Foreskin fibroblast (primary cell): ENCODE measurements at places on chromosomes 6 and 20.

DNA sequence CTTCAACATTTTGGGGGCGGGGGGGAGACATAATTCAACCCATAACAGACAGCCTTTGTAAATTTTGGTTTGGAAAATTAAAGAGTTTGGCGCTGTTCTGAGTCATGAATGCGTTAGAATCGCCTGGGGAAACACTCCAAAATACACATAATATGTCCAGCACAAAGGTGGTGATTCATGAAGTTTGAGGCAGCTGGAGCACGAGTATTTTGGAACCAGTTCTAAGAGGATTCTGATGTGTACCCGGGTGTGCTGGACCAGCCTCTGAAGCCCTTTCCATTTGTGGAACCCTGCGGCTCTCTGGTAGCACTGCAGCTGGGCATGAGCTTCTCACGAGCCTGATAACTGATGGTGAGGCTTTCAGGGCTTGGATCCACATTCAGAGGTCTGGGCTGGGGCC lies 4.7 kb downstream of the GMPR start:
- no peak for DNase-seq

- peak; percentile 65 for DNase-seq
Observed at GRCh38 chr6:78599526-78599925, 267.8 kb upstream of the IRAK1BP1 start.

- DNase-seq: peak; percentile 81
Observed at GRCh38 chr20:15930311-15931305, 642.6 kb downstream of the KIF16B start.

- no peak for DNase-seq
Observed at GRCh38 chr6:123417535-123417934, 219.2 kb downstream of the TRDN start.

- no peak for DNase-seq
Observed at GRCh38 chr6:125693480-125693879, 56.0 kb upstream of the HEY2 start.

- peak; percentile 20 for DNase-seq
Observed at GRCh38 chr6:127855542-127856159, 45.2 kb downstream of the THEMIS start.

DNA sequence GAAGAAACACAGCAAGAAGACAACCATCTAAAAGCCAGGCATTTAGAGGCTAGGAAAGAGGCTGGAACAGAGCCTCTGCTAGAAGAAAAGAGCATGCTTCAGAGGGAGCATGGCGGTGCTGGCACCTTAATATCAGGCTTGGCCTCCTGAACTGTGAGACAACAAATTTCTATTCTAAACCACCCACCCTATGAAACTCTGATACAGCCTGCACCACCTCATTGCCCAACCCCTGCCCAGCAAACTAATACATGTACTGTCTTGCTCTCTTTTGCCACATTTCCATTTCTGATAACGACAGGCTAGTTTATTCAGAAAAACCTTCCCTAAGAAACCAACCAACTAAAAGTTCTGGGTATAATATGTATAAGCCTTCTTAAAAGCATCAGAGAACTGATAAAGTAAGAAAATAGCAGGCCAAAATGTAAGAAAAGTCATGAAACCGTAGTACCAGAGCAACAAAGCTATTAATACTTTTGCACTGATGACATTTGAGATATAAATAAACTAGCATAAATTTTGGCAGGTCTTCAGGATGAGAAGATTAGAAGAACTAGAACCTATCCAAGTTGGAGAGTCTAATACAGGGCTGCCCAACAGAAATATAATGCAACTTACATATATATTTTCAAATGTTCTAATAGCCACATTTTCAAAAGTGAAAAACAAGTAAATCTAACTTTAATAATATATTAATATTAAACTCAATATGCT lies 184.7 kb upstream of the HSF2 start:
- no peak for DNase-seq

- peak; percentile 16 for DNase-seq
Observed at GRCh38 chr6:17381424-17382147, 11.8 kb upstream of the CAP2 start.

GRCh38 chr6:19906171-19906570 lies 69.0 kb downstream of the ID4 start:
- DNase-seq: no peak

DNA sequence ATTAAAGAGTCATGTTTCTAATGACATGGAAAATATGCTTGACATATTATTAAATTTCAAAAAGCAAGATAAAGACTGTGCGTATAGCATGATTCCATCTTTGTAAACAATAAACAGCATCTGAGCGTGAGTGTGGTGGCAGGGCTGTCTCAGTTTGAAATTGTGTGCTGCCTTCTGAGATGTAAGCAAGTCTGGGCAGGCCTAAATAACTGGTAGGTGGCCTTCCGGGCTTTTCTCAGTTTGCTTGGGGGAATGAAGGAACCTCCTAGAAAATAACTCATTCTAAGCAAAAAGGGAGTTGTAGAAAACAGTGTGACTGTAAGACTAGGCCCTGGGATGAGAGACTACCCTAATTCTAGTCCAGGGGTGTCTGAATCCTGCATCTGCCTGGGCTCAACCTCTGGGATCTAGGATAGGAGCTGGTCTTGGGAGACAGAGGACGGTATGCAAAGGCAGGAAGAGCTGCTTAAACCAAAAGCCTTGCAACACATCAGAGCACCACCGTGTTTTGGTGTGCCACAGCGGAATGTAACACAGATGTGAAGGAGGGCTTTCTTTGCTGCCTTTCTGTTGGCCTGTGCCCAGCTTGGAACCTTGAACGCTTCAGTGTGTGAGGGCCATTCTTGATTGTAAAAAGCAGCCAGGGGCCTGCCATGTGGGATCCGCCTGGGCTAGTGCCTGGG lies 63.5 kb upstream of the L3MBTL3 start:
- DNase-seq: peak; percentile 11

DNA sequence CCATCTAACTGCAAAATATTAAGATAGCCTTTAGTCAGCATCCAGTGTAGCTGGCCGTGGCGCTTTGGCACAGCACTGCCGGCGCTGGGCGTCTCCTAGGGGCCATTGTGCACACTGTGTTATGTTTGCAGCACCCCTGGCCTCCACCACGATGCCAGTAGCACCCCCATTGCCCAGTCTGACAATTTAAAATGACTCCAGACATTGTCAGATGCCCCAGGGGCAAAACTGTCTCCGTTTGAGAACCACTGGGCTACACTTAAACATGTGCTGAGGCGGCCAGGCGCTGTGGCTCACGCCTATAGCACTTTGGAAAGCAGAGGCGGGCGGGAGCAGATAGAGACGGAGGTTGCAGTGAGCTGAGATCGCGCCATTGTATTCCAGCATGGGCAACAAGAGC lies 6.0 kb upstream of the MTG2 start:
- DNase-seq: no peak

DNA sequence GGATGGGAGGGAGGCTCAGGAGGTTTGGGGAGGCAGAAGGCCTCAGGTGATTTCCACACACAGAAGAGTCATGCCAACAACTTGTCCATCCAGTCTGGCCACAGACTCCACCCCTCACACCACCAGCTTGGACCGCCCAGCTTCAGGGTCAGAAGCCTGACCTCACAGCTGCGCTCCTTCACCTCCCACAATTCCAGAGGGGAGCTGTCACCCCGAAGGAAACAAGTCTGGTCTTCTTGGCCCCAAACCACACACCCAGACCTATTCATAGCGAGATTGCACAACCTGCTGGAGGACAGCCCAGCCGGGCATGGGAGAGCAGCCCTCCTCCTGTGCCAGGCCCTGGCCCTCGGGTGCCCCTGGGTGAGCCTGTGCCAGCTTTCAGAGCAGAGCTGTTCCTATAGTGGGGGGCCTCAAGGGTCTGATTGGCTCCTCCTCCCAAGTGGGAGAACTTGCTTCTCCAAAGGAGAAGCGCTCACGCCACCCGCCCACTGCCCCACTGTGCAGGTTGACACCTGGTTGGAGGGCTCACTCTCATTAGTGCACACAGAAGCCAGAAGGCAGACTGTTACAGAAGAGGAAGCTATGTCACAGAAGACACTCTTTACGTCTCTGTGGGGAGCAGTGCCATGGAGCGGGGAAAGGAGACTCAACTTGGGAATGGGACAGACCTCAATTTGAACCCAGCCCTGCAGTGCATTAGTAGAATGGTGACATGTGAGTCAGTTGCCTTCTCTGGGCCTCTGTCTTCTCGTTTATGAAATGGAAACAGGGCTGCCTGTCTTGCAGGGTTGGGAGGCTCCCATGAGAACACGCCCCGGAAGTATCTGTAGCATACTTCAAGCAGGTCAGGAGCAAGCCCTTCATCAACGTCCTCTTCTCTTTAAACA lies 128.8 kb downstream of the FOXO3 start:
- peak; percentile 98 for DNase-seq

GRCh38 chr6:128500749-128501600 lies 19.4 kb downstream of the PTPRK start:
- no peak for DNase-seq

GRCh38 chr20:41362748-41363140 lies 3.9 kb downstream of the EMILIN3 start:
- no peak for DNase-seq

DNA sequence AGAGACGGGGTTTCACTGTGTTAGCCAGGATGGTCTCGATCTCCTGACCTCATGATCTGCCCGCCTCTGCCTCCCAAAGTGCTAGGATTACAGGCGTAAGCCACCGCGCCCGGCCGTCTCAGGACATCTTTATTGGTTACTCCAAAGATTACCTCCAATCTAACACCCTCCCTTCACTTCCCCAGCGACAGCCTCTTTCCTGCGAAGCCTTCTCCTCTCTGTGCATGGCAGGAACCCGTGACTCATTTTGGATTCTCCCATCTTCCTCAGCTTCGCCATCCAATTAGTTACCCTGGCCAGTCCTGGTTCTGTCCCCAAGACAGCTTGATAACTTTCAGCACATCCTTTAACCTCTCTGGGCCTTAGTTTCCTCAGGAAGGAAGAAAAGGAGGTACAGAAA lies 51.3 kb upstream of the TOX2 start:
- no peak for DNase-seq

- DNase-seq: no peak
Observed at GRCh38 chr6:102631921-102632320, 1238.4 kb downstream of the GRIK2 start.

- no peak for DNase-seq
Observed at GRCh38 chr20:32052778-32053362, 828 bp downstream of the HCK start.

DNA sequence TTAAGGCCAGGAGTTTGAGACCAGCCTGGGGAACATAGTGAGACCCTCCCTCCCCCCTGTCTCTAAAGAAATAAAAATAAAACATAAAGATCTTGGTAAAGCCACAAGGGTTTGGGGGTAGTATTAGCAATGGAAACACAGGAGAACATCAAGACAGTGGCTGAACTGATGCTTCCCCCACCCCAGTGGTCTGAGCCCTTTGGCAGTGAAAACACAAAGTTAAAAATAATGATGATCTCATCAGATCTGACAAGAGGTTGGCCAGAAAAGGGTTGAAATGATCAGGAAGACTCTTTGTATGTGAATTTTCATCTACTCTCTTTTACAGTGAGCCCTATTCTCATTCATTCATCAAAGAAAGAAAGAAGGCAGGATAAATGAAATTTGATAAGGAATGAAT lies 93.7 kb downstream of the KCNB1 start:
- no peak for DNase-seq

DNA sequence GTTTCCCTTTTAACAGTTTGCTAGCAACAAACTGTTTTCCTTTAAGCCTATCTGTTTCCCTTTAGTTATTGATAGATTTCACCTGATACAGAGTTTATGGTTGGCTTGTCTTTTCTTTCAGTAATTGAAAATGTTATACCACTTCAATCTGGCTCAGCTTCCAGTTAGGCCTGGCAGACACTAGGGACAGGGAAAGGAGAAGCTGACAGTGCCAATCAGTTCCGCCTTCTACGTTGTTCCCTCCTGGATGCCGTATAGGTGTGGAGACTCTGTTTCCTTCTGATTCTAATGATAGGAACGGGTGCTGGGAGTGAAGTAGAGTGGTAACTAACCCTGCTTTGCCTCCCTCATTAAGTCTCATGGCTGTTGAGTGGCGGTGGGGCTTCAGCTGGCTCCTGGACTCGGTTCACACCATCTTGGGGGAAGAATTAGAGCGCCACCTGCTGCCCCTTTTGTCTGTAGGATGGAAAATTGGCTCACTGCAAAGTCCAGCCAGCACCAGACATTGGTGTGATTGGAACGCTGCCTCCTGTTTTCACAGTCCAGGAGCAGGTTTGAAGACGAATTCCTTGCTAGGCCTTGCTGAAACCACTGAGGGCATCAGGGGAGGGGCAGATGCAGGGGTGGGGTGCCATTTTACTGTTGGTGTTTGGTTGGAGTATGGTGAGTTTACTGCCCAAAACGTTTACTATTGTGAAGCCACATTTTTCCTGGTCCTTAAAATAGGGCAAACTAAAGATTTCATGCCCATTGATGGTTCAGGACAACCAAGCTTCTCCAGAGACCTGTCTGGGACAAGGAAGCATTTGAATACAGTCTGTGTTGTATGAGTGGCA lies 1729.5 kb downstream of the GRIK2 start:
- peak; percentile 1 for DNase-seq

- no peak for DNase-seq
Observed at GRCh38 chr6:5279891-5280338, 18.6 kb downstream of the FARS2 start.

DNA sequence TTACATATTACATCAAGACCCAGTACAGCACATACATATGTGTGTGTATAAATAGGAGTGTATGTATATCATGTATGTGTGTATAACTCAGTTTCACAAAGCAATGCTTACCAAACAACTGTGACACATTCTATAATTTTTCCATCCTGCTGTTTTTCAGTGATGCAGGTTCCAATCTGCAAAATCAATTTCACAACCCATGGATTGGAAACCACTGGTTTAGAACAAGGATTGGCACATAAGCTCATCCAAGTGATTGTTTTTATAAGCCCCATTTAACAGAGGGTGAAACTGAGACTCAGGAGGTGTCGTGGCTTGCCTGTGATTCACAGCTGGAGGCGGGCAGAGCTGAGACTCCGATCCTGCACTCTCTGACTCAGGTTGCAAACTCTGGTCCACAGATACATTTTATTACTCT lies 158.2 kb downstream of the ZMYND8 start:
- no peak for DNase-seq

GRCh38 chr6:141483598-141484061 lies 649.1 kb upstream of the GJE1 start:
- DNase-seq: peak; percentile 95

DNA sequence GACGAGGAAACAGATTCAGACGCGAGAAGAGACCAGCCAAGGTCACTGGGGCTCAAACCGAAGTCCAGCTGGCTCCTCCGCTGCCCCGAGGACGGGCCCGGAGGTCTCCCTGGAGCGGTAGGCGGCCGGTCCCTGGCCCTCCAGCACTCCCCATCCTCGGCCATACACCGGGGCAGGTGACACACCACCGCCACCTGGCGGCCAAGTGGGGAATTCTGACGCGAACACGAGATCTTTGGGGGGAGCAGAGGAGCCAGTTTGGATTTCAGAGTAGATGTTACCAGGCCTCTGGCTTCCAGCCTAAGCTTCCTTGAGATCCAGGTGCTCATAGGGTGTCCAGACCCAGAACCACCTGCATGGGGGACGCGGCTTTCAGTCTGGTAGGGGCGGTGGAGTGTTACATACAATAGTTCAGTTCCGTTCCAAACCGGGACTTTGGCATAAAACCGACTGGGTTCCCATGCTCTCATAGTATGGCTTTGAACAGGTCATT lies 16.1 kb downstream of the BPIFB1 start:
- DNase-seq: peak; percentile 29
